NCI-H446 (cell line): ENCODE measurements at places on chromosomes 16 and 17.

DNA sequence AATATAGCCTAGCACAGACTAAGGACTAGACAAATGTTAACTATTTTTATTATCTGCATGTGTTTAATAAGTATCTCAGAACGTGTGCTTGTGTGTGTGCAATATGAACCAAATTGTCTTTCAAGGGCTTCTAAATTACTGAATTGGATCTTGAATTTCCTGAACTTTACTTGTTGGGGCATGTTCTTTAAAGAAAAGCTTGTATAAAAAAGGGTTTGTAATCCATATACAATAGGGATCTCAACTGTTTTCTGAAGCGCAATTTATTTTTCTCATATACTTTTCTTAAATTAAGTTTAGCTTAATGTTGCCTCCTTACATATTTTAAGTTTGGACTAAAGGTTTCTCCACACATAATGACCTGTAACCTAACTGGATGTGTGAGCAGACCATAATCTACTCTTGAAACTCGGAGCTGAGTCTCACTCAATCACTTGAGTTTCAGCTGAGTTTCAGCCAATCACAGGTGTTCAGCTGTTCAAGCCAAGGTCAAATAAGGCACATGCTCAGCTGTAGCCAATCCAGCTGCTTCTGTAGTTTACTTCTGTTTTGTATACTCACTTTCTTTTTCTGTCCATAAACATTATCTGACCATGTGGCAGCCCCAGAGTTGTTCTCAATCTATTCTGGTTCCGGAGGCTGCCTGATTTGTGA is 72.3 kb downstream of the CDK5R1 start:
- DNase-seq: no peak

DNA sequence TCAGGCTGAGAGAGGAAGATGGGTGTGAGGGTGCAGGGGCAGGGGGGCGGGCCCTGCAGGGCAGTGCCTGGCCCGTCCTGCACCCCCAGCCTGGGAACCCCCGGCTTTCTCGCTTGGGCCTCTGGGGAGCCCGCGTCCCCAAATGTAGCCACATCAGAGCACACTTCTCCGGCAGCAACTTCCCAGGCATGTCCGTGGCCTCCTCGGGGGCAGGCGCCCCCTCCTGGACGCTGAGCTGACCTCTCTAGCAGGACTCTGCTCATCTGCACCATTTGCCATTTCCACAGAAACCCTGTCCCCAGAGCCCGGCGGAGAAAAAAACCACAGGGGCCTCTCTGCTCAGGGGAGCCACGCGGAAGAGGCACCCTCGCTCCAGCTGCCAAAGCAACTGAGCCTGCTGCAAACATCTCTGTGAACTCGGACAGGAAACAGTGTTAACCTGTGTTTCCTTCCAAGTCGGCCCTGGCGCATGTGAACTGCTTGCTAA is 63.4 kb downstream of the KLHDC4 start:
- no peak for DNase-seq

DNA sequence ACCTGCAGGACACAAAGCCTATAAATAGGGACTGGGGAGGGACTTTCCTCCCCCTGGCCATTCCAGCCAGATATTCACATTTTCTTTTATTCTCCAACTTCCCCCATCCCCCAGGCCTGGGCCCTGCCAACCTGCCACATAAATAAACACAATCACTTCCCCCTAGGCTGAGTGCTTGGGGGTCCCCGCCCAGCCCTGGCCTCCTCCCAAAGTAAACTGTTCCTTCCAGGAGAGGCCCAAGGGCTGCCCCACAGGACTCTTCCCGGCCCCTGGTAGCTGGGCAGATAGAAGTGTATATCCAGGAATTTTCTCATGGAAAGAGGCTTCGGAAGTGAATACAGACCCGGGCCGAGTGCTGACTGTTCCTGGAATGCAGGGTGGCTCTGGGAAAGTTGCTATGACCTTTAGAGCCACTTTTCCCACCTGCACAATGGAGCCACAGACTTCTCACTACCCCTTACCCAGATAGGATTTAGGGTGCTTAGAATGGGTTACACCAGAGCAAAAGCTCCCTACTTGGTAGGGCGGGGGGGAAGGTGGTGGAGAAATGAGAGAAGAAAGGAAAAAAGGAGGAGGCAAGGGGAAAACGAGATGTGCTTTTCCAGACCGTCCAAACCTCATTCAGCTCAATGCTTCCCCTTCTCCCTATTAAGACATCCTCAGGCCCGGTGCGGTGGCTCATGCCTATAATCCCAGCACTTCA is 8.5 kb downstream of the CSF3 start:
- DNase-seq: no peak

DNA sequence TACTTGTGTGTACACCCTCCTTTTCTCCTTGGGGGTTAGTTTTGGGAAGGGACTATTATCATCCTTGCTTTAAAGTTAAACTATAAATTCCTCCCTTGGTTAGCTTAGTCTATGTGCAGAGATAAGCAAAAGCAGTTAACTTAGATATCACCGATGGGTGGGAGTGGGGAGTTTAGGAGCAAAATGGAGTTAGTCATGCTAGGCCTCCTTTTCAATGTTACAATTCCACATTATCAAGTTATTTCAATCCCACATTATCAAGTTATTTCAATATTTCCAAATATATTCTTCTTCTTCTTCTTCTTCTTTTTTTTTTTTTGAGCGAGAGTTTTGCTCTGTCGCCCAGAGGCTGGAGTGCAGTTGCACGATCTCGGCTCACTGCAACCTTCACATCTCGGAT is 1.7 kb upstream of the BCAS3 start:
- DNase-seq: no peak

DNA sequence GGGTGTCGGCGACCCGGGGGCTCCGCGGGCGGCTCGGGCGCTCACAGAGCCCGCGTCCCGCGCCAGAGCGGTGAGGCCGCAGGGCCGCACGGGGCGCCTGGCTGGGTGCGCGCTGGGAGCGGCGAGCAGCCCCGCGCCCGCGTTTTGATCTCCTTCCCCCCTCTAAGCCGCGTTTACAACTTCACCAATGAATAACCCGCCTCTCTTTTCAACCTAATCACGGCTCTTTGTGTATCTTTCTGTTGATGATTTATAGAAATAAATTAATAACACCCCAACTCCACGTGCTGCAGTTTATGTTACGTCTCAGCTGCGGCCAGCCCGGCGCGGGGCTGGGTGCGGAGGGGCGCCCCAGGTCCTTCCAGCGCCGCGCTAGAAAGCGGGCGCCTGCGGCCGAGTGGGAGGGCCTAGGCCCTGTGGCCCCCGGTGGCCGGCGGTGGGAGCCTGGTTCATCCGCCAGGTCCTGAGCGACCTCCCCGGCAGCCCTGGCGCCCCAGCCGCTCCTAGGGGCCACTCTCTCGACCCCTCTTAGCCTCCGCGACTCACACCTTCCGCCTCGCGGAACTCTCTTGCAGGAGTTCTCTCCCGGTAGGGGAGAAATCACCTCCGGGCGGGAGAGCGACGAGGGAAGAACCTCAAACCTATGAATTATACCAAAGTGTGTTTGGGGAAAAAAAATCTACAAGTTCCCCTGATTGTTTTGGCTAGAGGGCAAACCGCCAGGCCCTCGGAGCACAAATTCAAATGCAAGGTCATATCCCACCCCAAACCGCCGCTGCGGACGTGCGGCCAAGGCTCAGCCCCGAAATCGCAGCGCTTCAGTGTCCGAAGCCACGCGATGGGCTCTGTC is 1.9 kb downstream of the HNF1B start:
- DNase-seq: no peak

- DNase-seq: peak; percentile 55
These were observed 1.8 kb downstream of the RAI1 start for GRCh38 chr17:17682737-17683680.

DNA sequence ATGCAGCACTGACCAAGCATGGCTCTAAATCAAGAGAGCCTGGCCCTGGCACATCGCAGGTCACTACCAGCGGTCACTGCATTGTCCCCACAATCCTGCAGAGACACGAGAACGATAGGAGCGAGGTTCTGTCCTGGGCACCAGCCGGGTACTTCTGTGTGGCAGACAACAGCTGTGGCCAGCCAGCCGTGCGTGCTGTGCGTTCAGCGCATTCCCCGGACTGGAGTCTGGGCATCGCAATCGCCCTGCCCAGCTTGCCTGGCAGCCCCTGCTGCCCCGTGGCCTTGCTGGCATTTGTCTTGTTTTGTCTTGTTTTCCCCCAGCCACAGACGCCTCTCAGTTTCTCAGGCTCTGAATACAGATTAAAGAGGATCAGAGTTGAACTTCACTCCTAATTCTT is 33.9 kb downstream of the COTL1 start:
- no peak for DNase-seq

GRCh38 chr17:42271006-42271778 is 5.0 kb downstream of the STAT5B start:
- no peak for DNase-seq

- DNase-seq: no peak
These were observed 4.6 kb upstream of the GHDC start for GRCh38 chr17:42198897-42199296.

GRCh38 chr16:82203198-82203597 is 33.2 kb upstream of the MPHOSPH6 start:
- no peak for DNase-seq

DNA sequence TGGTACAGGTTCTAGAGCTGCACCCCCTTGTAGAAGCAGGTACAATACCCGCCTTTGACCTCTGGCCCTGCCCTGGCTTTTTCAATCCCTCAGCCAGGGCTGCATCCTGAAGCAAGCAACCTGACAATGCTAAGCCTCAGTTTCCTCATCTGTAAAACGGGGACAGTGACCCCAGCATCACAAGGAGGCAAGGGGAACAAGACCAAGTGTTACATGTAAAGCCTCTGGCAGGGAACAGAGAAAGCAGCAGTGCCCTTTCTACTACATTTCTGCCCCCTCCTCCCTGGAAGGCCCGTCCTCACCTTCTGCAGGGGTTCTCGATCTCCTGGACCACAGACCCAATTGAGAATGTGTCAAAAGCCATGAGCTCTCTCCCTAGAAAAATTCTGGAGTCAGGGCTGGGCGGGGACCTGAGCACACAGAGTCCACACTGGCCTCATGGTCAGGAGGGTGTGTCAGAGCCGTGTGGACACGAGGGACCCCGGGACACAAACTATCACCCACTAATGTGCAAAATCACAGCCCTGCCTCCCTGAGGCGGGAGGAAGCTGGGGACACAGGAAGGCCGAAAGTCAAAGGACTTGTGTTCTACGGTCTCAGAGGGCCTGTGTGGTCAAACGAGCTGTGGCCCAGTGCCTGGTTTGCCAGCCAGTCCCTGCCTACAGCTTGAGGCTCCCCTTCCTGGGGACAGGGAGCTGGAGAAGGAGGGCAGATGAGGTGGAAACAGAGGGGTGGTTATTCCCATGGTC is 27.5 kb downstream of the LRRC75A start:
- DNase-seq: no peak

DNA sequence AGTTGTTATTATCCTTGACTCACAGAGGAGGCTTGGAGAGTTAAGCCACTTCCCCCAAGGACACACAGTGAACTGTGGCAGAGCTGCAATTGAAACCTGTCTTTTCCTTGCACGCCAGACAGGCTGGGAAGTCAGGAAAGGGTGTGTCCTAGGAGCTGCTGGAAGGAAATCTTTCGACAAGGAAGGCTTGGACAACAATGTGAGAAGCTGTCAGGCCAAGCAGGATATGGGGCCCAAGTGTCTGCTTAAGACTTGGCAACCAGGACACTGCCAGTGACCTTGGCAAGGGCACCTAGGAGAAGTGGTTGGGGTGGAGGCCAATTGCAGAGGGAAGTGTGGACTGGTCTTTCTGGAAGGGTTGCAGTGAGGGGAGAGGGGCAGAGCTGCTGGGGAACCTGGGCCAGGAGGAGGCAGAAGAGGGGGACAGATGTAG is 2.1 kb upstream of the CAMKK1 start:
- DNase-seq: no peak

- DNase-seq: no peak
These were observed 68.9 kb upstream of the KCNJ16 start for GRCh38 chr17:70006159-70006558.

GRCh38 chr17:17818088-17818526 is 18.7 kb downstream of the SREBF1 start:
- peak; percentile 28 for DNase-seq

GRCh38 chr16:3727806-3728381 is 10.6 kb upstream of the TRAP1 start:
- no peak for DNase-seq

- no peak for DNase-seq
These were observed 9.9 kb downstream of the LGALS3BP start for GRCh38 chr17:78969865-78970264.

- DNase-seq: peak; percentile 62
These were observed 123.8 kb downstream of the RAB11FIP4 start for GRCh38 chr17:31515267-31515666.

- DNase-seq: no peak
These were observed 6.6 kb downstream of the NOTUM start for GRCh38 chr17:81954131-81955057.

- DNase-seq: no peak
These were observed 21.0 kb downstream of the FBXO39 start for GRCh38 chr17:6796887-6797490.

DNA sequence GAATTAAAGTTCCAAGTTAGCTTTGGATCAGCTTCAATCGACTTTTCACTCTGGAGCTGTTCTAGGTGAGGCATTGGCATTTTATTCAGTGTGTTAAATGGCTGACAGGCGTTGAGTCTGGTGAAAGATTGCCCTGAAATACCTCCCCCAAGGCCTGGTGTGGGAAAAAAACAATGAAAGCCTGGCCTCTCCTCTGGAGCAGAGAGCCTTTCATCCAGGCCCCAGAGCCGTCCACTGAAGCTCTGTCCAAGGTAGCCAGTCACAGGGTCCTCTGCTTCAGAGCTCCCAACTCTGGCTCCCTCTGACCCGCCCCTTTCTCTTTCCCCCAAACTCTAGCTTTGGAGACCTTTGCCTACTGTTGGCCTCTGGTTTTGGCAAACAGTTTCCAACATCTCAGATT is 123.6 kb upstream of the CRHR1 start:
- DNase-seq: no peak

DNA sequence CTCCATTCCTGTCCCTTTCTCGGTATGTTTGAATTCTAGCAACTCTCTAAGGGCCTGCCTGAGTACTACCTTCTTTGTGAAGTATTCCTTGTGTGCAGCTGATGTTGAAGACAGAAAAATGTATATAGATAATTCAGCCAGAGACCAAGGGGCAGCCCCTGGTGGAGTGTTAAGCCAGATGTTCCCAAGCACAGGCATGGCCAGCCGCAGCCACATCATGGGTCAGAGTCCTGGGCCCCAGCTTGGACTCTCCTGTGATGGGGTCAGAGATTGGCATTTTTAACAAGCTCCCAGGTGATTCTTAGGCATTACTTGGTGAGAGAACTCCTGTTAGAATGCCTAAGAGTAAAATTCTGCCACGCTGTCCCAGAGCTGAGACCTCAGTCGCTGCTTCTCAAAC is 100.8 kb downstream of the IRF8 start:
- no peak for DNase-seq

DNA sequence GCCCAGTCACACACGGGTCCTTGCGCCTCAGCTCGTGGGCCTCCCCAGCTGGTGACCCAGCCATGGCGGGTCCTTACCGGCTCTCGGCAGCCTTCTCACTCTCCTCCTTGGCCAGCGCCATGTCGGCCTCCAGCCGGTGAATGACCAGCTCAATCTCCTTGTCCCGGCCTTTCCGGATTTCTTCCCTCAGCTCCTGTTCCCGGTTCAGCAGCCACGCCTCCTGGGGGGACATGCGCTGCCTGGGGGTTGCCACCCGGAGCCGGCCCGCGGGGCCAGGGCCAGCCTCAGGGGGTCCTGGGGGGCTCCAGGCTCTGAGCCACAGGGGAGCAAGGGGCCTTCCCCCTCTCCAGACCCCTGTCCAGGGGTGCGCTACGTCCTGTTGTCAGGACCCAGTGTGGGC is 25.1 kb upstream of the AATK start:
- DNase-seq: no peak
